ENCODE measurements at places on chromosomes 16 and 17. TPM values are rescaled to one million over a fixed set of nuclear protein-coding genes. Genes with fewer than 3 reads are reported as not detected.

Gene ABI3
- total RNA-seq = 20.2 TPM

Gene KRT40
- not detected for total RNA-seq

DNA sequence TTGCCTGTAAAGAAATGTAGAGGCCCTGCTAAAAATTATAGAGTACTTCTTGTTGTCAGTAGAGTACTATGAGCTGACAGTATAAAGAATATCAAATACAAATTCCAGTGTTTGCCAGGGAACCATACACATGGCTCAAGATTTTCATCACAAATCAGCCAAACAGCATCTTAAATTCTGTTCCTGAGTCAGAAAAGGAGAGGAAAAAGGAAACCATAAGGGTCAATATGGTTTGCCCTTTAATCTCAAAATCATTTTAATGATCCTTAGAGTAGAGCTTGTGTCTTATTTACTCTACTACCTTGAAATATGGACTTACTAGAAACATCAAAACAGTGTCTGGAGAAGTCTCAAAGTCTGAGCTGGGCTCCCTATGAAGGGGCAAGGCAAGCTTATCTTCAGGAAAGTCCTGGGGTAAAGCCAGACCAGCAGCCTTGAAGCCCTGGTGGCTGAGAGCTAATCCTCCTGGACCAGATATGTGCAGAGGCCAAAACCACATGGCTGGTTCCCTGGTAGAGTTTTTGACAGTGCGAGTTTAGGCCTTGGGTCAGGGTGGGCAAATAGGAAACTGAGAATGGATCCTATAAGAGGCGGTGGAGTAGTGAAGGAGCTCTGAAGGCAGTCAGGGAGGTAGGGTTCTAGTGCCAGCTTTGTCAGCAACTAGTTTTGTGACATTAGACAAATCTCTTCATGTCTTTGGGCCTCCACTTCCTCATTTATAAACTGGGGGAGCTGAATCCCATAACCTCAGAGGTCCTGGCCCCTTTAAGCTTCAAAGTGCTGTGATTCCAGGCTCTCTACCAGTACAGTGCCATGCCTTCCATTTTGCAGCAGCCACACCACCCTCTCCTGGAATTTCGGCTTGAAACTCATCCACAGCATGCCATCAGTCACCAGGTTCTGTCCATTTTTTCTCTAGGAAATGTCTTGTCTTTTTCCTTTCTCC, 38.9 kb downstream of the MRTFB start:
- DNase-seq = no peak

GRCh38 chr16:78509965-78510364, 410.5 kb downstream of the WWOX start:
- no peak for DNase-seq

- no peak for DNase-seq
Measured at GRCh38 chr17:46977750-46978488, 1.1 kb downstream of the RPRML start.
